ENCODE measurements at places on chromosomes 5 and 9.

GRCh38 chr5:159010661-159011442 lies 88.9 kb downstream of the EBF1 start:
- no peak for DNase-seq

DNA sequence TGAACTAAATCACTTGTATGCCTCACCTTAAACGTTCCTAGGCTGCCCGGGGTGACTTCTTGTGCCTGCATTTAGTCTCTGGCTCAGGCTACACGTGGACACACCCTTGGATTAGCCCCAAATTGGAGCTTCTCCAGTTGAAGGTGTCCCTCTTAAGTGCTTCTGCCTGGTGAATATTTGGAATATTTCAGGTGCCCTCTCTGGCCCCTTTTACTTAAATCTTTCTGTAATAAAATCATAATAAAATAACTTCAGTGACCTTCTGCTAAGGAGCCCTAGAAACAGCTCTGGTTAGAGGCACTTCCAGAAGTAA lies 74.3 kb upstream of the KLF9 start:
- DNase-seq = no peak

DNA sequence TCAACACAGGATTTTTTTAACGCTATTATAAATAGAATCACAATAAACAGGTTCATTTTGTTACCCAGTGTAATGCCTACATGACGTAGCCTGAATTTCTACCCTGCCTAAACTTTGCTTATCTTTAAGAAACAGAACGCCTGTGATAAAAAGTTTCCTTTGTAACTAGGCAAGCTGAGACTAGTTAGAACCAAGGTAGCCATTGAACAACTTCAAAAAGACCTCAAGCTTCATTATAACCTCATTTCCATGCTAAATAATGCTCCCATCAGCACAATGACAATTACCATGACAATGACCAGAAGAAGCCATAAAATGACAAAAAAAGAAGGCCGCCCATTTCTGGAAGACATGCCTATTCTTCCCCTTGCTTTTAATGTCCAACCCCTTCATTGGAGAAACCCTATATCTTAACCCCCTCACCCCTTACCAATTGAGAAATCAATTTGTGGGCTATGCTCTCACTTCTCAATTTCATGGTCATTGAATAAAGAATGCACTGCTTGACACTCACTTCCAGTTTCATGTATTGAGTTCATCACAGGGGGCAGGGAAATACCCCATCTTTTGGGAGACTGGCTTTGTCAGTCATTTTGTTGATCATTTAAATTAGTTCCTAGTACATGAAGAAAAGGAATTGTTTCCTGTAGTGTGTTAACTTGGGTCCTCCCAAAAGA lies 276.8 kb downstream of the MCTP1 start:
- no peak for DNase-seq

GRCh38 chr9:93216073-93216365 lies 32.1 kb downstream of the WNK2 start:
- DNase-seq = no peak

GRCh38 chr5:173645890-173646574 lies 29.6 kb upstream of the BOD1 start:
- DNase-seq = no peak

DNA sequence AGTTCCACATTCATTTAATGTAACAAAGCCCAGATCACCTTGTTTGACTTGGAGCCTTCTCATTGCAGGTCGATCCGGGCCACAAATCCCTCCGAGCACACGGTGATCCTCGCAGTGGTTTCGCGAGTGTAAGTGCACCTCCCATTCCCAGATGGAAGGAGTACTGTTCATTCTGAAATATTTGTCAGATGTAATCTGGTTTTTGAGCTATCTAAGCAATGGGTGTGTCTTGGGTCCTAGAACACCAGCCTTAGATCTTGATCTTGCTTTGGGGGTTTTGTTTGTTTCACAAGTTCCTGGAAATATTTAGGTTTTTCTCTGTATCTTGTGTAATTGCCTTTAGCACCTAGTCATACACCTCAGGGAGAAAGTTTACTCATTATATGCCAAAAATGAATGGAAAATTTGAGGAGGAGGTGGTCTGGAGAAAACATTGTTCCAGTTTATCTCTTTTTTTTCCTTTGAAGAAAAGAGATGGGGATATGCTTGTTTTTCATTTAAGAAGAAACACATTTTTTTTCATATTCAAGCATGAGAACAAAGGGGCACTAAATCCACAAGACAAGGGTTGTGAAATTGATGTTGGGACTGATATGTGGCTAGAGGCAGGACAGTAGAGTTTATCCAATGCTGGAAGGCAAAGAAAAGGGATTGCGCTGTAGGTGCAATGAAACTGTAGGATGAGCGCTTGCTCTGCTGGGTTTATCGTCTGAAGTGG lies 118.6 kb downstream of the PDE8B start:
- no peak for DNase-seq

GRCh38 chr9:110261632-110262031 lies 5.3 kb upstream of the TXN start:
- DNase-seq = no peak

GRCh38 chr9:134807716-134808446 lies 72.7 kb upstream of the FCN2 start:
- DNase-seq = peak; percentile 13

DNA sequence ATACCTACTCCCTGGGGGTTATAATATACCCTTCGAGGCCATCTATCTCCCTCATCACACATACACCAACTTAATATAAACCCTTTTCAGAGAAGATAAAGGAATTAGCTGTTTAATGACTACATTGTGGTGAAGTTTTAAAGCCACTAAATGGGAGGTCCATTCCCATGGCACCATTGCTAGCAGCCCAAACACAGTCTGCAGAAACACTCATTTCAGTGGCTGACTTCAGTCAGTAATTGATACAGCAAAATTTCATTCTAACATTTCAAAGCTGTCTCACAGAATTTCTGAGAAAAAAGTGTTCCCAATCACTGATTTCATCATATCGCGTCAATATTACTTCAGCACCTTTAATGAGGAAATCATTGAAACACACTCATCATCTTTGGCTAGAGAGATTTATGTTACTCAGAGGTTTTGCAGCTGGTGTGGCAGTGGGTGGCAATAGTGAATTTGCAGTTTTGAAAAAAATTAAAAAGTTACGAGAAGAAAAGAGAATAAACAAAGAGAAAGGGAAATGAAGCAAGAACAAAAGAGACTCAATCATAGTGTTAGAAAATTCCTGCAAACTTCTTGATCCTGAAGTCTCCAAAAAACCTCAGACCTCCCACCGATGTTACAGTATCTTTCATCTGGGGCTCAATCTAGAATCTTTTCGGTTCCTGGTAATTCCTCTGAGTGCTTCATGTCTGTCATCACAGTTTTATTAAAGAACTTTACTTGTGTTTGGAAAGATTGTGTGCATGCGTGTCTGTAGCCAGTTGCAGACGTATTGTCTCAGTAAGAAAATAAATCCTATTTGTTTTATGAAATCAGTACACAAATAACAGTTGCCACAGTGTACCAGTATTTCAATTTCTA lies 105.0 kb downstream of the ERCC6L2 start:
- DNase-seq = no peak

- DNase-seq = peak; percentile 84
These were observed 182.8 kb upstream of the SLC27A6 start for GRCh38 chr5:128782446-128782845.

DNA sequence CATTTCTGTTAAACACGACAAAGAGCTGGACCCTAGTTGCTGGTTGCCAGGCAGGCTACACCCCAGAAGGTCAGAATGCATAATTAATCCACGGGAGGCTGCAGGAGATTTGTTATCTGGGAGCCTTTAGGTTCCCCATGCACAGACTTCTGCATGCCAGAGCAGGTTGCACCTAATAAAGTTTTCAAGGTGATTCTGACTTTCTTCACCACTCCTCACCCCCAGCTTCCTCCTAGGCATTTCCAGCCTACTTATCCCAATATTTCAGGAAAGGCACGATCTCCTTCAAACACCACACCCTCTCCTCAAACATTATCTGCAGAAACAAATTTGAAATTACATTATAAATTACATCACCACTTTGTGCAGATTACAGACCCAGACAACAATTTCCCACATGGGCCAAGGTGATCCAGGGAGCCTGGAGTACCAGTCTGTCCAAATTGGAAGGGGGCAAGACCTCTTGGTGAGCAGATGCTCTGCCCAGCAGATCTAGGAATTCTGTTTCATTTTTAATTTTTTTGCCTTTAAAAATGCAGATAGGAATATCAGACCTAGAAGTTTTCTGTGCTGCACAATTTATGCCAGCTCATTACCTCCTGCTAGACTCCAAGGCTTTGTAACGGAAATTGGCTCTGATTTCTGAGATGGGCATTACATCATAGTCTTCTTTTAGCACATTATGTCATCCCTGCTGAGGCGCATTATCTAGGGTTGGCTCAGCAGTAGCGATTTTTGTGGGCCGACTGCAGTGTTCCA lies 363.4 kb upstream of the SLC30A5 start:
- DNase-seq = peak; percentile 50

GRCh38 chr5:23445573-23445972 lies 61.8 kb upstream of the PRDM9 start:
- DNase-seq = no peak

DNA sequence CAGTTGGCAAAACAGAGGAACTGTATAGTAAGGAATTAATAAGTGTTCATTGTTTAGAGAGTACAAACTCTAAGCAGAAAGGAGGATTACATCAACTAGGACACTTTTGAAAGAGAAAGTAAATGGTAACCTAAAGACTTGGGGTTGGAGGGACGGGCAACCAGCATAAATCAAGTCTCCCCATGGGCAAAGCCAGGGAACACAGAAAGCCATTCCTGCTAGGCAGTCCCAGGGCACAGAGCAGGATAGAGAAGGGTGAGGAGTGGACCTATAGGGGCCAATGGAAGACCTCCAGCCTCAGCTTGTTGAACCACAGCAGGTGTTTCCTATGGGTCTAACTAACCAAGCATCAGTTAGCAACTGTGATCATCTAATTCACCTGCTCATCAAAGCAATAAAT lies 9.2 kb upstream of the ERAP1 start:
- no peak for DNase-seq

GRCh38 chr9:111436571-111436970 lies 47.6 kb downstream of the ECPAS start:
- DNase-seq = no peak

DNA sequence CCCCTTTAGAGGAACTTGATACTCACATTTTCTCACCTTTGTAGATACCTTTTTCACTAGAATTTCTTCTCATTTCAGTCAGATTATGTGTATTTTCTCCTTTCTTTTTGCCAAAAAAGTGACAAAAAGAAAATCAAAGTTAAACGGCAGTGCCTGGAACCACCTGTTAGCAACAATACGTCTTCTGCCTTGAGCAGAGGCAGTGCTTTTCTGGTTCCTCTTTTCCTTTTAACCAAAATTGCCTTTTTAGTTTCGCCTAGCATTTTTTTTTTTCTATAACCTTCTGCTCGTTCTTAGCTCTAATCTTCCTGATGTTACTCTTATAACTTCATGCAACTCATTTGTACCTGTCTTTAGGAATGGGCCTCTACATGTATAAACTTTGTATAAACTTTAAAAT lies 26.1 kb downstream of the SMIM32 start:
- no peak for DNase-seq

Data from body of pancreas (tissue), 4 donors.